Gastroesophageal sphincter (tissue), 4 donors: ENCODE measurements at places on chromosomes 16 and 17.

DNA sequence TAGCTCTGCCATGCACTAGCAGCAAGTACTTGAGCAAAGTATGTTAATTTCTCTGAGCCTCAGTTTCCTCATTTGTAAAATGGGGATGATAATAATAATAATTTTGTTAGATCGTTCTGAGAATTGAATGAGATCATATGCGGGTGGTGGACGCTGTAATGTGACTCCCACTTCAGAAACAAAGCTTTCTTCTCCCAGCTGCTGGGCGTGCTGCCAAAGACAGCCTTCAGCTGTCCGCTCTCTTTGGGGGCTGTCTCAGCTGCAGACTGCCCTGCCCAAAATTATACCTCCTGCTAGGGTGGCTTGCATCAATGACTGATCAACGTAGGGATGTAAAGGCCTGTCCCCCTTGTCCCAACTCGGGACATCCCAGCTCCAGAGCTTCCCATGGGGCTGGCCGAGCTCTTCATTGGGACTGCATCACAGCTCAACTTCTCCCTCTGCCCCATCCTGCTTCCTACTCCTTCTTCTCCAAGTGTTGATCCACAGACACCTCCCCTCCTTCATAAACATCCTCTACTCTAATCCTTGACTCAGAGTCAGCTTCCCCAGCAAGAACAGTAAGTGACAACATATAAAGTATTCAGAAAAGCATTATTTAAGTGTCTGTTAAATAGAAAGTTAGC is 30.7 kb upstream of the CDH5 start:
- ATAC-seq, result no peak

DNA sequence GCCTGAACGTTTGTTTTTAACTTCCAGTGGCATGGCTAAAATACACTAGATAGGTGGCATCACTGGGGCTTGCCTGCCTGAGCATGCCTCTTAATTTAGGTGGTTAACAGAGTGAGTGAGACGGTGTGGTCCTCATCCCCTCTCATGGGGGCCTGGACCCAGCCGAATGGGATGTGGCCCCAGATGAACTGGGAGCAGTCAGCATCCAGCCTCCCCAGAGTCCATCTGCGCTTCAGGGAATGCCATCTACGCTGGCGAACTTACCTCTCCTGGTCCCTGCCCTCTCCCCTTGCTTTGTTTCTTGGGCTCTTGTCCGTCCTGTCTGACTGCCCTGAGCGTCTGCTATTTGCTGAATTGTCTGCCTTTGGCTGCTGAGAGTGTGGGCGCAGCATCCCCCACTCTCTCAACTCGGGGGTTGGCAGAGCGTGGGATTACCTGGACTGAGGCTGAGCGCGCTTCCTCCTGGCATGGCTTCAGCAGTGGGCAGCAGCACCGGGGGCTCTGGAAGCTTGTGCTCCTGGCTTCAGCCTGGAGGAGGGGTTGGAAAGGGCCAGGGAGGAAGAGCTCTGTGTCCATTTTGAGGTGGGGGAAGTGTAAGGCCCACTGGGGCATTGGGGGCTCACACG is 2.1 kb downstream of the RAB40C start:
- no peak for ATAC-seq

- no peak for ATAC-seq
These were observed 19.5 kb upstream of the CPHXL start for GRCh38 chr16:75745823-75746222.

- ATAC-seq, result no peak
These were observed 9.5 kb upstream of the DHRS13 start for GRCh38 chr17:28912281-28912937.

- no peak for ATAC-seq
These were observed 8.6 kb downstream of the ZNF598 start for GRCh38 chr16:2001035-2001434.
